ENCODE measurements at places on chromosomes 5 and 9.

GRCh38 chr9:79902825-79903600 is 331.2 kb downstream of the TLE4 start:
- no peak for DNase-seq

GRCh38 chr5:128225245-128226030 is 141.9 kb downstream of the SLC12A2 start:
- no peak for DNase-seq

GRCh38 chr5:95044096-95044495 is 240.8 kb downstream of the MCTP1 start:
- no peak for DNase-seq

GRCh38 chr9:115202181-115202580 is 84.2 kb upstream of the TNC start:
- no peak for DNase-seq

DNA sequence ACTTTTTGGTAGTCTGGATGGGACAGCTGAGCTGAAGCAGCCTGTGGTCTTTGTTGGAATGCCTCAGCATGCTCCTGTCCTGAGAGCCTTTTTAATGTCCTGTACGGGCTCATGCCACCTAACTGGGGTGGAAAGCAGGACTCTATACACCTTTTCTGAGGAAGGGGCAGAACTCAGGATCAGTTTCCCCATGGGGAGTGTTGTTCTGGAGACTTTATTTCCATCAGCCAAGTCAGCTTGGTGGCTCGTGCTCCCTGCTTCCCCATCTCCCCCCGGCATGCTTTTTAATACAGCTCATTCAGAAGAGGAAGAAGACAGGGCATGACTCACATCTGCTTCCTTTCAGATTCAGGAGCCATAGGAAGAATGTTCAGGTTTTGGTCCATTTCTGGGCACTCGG is 5.1 kb upstream of the SEPTIN8 start:
- DNase-seq: no peak

GRCh38 chr5:133932441-133933168 is 35.8 kb downstream of the C5orf15 start:
- DNase-seq: no peak

DNA sequence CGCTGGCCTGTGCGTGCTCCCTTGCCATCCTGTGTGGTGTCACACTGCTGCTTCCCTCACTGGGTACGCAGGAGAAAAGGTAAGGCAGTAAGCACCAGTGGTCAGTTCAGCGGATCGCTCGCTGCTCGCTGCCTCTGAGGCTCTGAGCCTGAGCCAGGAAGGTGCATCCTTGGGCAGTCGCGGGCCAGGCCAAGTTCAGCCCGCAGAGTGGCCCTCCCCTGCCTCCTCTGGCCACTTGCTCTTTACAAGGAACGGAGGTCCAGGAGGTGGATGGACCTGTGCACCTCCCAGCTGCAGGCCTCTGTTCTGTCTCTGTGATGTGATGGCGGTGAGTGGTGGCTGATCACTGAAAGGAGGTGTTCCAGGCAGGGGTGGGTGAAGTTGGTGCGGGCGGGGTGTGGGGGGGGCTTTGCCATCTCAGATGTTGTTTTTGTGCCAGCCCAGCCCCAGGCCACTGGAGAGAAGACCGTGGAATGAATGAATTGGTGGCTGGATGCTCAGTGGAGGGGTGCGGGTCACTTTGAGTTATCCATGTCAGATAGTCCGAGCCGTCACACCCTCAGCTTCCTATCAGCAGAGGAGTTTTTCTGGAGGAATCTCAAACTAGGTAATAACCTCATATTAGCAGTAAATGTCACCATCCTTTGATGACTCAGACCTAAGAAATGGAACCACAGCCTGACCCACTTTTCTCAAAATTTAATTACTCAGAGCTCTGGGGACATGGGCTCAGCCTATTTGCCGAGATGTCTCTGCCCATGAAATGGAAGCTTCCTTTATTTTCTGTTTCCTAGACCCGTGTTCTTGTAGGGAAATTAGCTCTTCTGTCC is 7.3 kb downstream of the COL5A1 start:
- no peak for DNase-seq

GRCh38 chr5:10457682-10458574 is 16.2 kb downstream of the ROPN1L start:
- no peak for DNase-seq

DNA sequence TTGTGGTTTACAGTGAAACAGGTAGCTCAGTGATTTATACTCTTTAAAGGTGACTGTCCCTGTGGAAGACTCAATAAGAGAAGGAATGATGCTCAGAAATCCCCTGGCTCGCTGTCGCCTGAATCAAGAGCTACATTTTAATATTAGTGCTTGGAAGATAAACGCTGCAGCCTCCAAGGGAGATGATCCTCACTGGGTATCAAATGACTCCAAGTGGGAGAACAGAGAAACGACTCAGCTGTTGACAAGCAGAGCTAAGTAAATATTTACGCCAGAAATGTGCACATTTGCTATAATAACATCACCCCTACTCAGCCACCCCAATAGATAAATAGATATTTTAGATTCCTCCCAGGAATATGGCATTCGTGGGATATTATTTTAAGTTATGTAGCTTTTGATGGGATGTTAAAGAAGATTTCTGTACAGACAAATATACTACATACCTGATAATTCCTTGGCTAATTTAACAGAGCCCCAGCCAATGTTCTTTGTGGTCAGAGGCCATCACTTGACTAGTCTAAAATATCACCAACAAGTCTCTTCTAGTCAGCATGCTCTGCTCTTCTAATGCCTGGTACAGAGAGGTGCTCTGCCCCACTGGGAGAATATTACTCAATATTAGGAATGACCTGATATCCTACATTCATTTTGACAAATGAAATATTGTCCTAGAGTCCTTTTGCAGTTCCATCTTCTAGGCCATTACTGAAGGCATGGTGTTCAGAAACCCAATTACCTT is 18.3 kb upstream of the CCDC192 start:
- no peak for DNase-seq

DNA sequence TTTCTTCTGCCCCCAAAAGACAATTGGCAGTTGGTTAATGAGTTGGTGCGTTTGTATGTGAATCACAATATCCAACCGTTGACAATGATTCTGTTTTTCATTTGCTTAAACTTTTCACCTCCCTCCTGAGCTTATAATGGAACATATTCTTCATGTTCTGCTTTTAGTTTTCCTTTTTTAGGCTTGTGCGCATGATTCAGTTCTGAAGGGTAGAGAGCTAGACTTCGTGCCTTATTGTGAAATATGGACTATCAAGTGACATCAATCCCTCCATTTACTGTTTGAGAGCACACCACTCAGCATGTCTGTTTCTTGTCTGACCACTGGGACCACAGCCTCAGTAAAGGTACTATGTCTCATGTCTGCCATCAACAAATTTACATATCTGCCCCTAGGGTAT is 30.5 kb upstream of the LPAR1 start:
- no peak for DNase-seq

Data from central memory CD4-positive, alpha-beta T cell (primary cell).